Upper lobe of left lung (tissue), 6 donors: ENCODE measurements at places on chromosomes 7 and 10.

DNA sequence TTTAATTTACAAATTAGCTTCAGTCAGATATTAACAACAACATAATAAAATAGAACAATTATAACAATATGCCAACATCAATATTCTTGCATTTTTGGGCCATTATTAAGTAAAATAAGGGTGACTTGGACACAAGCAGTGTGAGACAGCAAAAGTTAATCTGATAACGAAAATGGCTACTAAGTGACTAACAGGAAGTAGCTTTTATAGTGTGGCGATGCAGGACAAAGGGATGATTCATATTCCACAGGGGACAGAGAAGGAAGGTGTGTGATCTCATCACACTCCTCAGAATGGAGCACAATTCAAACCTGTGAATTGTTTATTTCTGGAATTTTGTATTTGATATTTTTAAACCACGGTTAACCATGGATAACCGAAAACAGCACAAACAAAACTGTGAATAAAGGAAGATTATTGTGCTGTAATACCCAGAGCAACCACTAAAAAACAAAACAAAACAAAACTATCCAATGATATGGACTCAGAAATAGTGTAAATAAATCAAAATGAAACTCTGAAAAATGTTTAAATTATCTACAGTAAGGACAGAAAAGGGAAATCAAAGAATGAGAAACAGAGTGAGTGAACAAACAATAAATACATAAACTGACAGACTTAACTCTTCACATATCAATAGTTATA is 66.9 kb upstream of the TFEC start:
- no peak for DNase-seq
- no peaks in the 10 kb centered on the region for H3K4me1 ChIP-seq
- no peak overlapping the region for H3K27ac ChIP-seq

DNA sequence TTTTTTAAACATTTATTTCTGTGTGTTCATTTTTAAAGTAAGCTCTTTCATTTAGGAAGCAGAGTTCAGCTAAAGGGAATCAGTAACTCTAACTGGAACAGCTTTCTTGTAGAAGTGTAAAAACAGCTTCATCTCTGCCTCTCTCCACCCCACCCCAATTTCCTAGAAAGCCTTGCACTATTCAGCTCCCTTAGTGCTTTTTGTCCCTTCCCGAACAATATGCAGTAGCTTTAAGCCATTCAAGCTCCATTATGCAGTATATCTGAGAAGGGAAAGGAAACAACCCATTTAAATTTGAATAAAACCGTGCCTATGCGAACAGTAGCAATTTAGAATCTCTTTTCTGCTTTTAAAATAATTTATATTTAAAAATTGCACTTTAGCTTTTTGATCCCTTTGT is 134.5 kb downstream of the TRIL start:
- peaks cover 5% of the 10 kb centered on the region for H3K36me3 ChIP-seq
- no peak overlapping the region for H3K27ac ChIP-seq
- no peak for DNase-seq
- no peak overlapping the region for H3K4me3 ChIP-seq
- no peaks in the 10 kb centered on the region for H3K4me1 ChIP-seq
- H3K27me3 ChIP-seq, result no peaks in the 10 kb centered on the region

- H3K36me3 ChIP-seq, result no peaks in the 10 kb centered on the region
- peaks cover 41% of the 10 kb centered on the region for H3K4me1 ChIP-seq
- DNase-seq, result peak; percentile 31
- peak overlapping the region; percentile 95 for H3K4me3 ChIP-seq
These were observed 559 bp upstream of the FKBP14 start for GRCh38 chr7:30027065-30027456.

DNA sequence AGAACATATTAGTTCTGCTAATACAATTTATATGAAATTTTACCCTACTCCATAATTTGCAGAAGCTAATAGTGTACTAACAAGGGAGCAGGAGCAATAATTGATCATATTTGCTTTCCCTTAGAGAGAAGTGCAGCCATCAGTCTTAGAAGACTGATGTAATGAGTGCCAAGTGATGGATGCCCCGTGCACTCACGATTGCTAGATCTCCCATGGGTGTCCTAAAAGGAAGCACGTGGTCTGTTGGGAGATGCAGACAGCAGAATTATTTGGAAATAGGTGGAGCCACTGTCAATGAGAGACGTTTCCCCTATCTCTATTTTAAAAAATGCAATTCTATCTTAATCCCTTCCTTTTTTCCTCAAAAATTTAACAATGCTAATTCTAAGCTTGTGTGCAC is 772.2 kb upstream of the C7orf33 start:
- H3K4me3 ChIP-seq, result no peak overlapping the region
- DNase-seq, result no peak
- no peak overlapping the region for H3K27ac ChIP-seq
- no peaks in the 10 kb centered on the region for H3K36me3 ChIP-seq

DNA sequence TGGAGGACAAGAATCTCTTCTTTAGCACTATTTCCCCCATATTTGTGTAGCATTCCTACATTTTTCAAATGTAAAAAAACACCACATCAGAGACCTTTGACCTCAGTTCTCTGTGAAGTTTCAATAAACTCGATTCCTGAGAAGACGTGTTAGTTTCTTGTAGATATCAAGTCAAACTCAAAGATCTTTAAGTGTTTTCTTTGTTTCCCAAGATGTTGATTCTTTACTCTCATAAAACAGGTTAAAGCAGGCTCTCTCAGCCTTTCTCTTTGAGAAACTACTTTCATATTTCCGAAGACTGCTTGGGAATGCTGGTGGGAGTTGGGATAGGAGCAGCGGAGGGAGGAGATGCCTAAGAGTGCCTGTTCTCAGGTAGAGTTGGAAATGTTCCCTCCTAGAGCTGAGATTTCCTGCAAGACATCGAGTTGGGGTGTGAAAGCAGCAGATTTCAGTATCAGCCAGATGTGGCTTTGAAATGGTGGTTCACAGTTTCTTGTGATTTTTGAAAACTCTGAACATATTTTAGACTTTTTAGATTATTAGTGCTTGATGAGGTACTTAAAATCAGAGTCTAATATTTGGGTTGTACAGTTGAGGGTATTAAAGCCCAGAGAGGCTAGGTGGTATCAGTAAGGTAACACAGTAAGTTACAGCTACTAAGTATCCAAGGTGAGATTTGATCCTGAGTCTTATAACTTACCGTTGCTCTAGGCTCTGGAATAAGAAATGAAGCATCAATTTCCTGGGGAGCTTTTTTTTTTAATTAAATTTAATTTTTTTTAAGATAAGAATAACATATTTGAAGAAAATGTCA is 13.9 kb downstream of the ADK start:
- no peaks in the 10 kb centered on the region for H3K27me3 ChIP-seq
- H3K27ac ChIP-seq, result peak overlapping the region; percentile 56
- DNase-seq, result no peak

- H3K27ac ChIP-seq, result no peak overlapping the region
- peaks cover 67% of the 10 kb centered on the region for H3K27me3 ChIP-seq
- no peaks in the 10 kb centered on the region for H3K36me3 ChIP-seq
These were observed 1.2 kb downstream of the MNX1 start for GRCh38 chr7:157009170-157009777.
